LoVo (cell line): ENCODE measurements at places on chromosomes 1 and 21.

- DNase-seq = peak; percentile 28
Measured at GRCh38 chr1:234069760-234070159, 165.3 kb downstream of the SLC35F3 start.

- peak; percentile 26 for DNase-seq
Measured at GRCh38 chr1:7669559-7670311, 101.4 kb upstream of the VAMP3 start.

- DNase-seq = no peak
Measured at GRCh38 chr21:15627823-15628222, 102.0 kb upstream of the USP25 start.

GRCh38 chr1:190168116-190168892, 309.4 kb downstream of the BRINP3 start:
- no peak for DNase-seq

GRCh38 chr1:158021721-158022120, 28.3 kb downstream of the KIRREL1 start:
- no peak for DNase-seq

GRCh38 chr1:204463125-204464060, 31.2 kb downstream of the PIK3C2B start:
- DNase-seq = no peak

DNA sequence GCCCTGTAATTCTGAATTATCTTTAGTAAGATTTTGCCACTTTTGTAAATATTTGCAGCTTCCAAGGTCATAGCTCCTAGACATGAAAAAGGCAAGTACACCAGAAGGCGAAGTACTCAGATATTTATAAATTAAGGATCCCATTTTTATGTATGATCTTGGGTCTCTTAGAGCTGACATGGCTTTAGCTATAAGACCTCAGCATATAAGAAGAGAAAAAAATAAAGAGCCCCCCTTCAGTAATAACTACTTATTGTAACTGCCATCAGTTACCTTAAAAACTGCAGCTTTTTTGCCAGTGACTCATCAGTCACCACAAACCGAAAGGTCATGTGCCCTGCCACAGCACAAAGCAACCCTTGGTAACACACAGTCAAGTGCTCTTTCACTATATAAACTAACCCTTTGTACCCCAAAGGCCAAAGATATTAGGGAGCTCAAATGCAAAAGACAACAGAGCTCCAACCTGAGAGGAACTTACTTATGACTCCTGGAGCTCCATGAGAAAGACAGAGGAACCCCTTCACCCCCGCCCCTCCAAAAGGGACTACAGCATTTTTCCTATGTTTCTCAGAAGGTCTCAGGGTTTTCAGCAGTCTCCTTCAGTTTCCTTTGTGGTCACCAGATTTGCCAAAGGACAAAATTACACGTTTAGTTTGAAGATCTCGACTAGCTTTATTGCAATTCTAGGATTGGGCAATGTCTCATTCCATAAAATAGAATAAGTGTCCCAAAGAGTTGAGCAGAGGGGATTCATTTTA, 219.8 kb upstream of the DUSP10 start:
- DNase-seq = peak; percentile 65

GRCh38 chr21:37266515-37267221, 466 bp downstream of the VPS26C start:
- no peak for DNase-seq

GRCh38 chr1:53586765-53587164, 127.6 kb downstream of the DMRTB1 start:
- no peak for DNase-seq

DNA sequence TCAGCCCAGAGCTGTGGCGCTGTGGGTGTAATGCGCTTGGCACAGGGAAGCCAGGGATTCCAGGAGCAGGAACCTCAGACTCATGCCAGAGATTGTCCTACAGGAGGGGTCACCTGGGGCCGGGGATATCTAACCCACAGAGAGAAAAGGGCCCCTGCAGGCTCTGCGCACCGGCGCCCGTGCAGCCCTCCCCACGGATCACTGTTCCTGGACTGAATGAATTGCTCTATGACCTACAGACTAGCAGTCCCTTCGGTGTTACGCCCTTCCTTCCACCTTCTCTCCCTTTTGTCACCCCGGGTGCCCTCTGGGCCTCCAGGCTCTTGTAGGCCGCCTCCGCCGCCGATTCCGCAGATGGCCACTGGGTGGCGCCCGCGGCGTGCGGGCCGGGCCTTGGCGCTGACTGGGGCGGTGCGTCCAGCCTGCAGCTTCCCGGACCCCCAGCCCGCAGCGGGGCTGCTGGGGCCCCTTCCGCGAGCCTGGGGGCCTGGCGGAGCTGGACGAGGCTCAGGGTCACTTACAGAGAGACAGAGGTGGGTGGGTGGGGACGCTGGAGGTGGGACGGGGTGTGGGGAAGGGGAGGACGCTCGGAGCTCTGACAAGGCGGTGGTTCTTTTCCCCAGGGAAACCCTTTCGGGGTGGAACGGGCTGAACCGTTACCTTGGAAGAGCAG, 101.3 kb downstream of the IER5 start:
- peak; percentile 51 for DNase-seq

- no peak for DNase-seq
Measured at GRCh38 chr1:9537863-9538668, 1.2 kb upstream of the SLC25A33 start.

DNA sequence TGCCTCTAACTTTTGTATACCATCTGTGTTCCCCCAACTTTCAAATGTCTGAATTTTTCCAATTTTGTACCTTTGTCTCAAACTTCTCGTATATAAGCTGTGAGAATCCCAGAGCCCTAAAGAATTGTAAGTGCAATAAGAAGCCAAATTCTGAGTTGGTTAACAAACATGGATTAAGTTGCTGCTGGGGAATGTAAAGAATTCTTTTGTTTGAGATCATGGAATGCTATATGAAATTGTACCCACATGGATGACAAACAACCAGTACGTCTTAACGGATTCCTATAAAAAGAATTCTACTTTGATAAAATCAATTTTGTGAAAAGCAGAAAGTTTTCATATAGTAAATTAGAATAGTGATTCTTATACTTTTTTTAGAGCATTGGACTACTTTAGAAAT, 72.4 kb upstream of the CYP2J2 start:
- DNase-seq = no peak

DNA sequence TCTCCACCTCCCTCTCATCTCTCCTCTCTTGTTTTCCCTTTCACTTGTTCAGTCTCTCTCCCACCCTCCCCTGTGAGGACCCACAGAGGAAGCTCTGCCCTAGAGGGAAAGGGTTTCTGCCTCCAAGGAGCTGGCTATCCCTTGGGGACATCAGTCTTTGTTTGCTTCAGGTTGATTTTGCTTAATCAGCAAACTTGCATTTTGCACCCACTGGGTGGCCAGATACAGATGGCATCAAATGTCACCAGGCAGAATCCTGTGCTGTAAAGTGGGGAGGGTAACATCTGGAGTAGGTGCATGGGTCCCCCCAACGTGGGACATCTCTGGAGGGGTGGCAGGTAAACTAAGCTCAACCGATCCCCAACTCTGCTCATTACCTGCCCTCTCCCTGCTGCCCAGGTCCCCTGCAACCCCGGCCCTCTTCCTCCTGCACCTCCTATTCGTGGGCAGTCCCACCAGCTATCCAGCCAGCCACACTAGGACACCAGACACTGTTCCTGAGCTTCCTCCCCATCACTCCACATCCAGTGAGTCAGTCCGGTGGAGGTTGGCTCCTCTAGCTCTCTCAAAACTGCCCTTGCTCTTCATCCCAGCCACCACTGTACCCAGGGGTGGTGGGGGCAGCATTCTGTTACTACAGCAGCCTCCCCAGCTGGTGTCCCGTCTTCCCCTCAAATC, 123.3 kb downstream of the KCNN3 start:
- no peak for DNase-seq

DNA sequence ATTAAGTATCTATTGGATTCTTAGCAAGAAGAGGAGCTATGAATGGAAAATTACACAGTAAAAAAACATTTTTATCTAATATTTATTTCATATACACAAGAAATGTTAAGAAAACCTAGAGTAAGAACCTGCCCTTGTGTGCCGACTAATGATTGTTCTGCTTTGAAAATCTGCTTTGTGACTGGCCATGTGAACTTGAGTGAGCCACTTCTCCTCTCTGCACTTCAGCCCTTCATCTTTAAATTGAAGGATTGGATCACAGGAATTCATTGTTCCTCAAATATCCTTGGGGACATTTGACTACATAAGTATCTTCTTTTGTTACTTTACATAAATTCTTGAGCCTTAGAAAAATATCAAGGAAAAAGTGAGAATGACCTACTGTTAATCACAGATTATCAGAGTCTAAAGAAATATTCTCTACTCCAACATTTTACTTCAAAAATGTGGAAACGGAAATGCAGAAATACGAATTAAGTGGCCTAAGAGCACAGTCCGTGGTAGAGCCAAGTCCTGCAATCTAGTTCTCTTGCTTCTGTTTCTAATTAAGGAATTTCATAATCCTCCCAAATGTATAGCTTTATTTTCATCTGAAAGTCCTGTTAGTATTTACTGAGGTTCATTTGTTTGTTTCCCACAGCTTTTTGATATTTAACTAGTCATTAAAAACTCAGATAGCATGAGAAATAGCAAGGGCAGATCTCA, 46.3 kb upstream of the SAMSN1 start:
- DNase-seq = no peak

DNA sequence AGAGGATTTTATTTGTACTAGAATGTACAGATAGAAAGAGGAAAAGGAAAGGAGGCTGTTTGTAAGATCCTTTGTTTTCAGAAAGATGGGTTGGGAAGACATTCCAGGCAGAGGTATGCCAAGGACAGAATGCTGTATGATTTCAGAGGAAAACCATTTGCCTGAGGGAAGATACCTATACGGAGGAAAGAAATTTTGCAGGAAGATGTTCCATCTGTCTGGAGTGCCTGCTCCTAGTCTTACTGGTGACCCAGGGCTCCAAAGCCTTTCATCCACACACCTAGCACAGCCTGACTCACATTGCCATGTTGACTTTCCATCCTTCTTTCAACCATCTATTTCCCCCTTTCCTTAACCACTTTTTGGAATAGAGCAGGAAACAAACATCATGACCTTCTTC, 18.2 kb downstream of the SAMD13 start:
- DNase-seq = no peak

DNA sequence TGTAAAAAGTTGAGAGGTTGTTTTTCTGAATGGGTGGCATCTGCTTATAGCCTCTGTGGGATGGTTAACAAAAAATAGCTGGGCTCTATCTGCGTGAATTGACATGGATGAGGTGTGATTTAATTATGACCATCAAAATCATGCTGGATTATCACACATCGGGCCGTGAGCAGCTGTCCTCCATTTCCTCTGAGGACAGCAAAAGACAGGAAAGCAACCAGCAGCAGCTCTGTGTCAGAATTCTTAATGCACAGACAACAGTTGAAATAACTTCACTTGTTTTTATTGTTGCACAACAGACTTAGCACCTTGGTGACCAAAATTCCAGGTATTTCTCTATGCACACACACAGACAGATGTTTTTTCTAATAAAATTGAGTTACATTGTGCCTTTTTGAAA, 54.5 kb upstream of the LAPTM5 start:
- DNase-seq = no peak

DNA sequence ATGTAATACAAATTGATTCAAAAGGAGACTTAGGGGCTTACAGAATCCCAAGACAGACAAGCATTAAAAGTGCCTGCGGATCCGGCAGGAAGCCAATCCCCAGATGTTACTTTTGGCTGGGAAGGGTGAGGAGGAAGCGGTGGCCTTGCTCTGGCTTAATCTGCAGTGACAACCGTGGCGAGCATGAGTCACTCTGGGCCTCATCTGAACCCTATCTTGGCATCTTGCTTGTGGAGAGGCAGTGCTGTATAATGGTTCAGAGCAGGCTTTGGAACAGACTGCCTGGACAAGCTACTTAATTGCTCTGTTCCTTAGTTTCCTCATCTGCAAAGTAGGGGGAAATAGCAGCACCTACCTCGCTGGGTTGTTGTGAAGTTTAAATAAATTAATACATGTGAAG, 74.1 kb downstream of the XCL2 start:
- DNase-seq = peak; percentile 66

DNA sequence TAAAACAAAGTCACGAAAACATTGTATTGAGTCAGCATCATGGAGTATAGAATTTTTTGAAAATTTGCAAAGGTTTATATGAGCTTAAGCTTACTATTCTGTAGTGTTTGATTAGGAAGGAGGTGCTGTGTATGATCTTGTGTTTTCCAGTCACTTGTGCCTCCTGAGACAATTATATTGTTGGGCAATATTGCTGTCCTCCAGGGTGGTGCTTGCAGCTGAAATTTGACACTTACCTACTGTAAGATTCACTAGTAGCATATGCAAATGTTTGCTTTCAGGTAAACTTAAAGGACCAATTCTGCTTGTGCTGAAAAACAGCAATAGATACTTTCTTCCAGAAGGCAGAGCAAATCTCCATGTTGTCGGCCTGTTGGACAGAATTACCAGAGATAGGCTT, 268.0 kb downstream of the TGFB2 start:
- no peak for DNase-seq

DNA sequence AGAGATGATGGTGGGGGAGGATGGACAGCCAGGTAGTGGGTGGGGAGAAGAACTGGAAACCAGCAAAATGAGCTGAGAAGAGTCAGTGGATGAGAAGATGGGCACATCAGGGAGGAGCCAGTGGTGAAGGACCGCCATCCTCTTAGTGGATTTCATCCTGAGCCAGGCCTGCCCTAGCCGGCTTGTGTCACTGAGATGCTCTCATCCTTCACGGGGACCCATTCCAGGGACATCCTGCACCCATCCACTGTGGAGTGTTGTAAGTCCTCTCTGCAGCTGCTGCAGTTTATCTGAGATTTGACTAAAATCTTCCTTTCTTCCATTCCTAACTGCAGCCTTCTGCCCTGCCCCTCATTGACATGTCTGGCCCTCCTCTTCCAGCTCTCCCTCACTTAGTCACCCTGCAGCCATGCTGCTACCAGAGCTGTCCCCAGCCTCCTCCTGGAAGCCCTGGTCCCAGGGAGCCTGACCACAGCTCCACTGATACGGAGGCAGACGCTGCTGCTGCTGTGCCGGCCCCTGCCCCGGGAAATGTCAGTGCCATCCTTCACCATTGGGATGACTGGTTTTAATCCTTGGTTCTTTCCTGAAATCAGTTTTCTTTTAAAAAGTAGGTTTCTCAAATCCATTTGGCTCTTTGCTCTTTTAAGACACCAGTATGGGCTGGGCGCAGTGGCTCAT, 33.2 kb downstream of the STUM start:
- no peak for DNase-seq
